ENCODE measurements at places on chromosomes 16 and 17.
A peak's percentile ranks its signal among the peaks of the same experiment; 100 is the strongest.

DNA sequence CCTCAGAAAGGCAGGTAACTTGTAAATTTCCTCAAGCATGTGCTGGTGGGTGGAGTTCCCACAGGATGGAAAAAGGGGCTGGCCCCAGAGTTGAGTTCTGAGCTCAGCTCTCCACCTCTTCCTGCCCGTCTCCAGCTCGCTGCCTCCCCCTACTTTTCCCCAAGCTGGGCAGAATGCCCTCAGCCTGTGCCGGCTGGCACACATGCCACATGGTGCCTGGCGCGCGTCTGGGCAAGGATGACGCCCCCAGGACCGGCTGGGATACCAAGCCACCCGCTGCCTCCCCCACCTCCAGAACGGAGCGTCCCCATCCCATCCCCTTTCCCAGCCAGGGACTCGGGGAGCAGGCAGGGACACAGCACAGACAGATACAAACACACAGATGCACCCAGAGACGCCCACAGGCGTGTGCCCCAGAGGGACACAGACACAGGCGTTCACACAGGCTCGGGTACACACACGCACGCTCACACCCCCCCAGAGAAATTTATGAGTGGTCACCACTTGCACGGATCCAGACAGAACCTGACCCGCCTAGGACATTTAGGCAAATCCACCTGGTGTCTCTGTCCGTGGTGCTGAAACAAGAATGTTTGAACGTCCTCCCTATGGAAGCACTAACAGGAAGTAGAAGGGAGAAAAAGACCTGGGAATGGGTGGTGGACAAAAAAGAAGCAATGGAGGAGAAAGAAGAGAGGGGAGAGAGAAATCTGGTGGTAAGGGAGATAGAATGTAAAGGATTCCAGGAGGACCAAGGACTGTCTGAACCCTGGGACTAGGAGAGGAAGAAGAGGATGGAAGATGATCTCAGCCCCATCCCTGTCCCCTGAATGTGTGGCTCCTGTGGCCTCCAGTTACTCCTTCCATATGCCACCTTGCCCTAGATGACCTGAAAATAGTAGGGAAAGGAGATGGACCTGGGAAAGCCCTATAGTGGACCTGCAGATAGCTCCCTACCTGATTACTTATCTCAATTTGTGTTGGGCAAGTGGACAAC lies 15.5 kb downstream of the NEUROD2 start:
- DNase-seq: peak; percentile 41

DNA sequence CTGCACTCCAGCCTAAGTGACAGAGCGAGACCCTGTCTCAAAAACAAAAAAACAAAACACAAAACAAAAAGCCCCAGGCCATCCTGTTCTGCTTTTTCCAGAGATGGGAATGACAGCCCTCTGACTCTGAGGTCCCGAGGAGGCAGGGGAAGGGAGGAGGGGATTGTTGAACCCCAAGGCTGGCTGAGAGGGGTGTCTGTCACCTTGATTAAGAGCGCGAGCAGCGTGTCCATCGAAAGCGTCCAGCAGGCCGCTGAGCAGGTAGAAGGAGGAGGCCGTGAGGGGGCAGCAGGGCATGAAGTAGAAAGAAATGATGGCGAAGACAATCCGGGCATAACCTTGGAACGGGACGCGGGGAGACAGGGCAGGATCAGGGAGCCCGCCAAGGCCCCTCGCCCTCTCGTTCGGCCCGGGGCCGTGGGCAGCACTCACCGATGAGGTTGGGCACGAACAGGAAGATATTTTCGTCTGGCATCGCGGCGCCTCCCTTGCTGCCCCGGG lies 593 bp downstream of the CDIPT start:
- DNase-seq: no peak

- DNase-seq: no peak
These were observed 37.1 kb downstream of the KNOP1 start for GRCh38 chr16:19680881-19681340.

- DNase-seq: no peak
These were observed 8.1 kb upstream of the NKD1 start for GRCh38 chr16:50539822-50540710.

GRCh38 chr16:67968400-67969253 lies at the start of gene SLC12A4:
SLC12A4 (minus strand) TSS chr16:67968637; CDS start chr16:67968553, 84 bp downstream.
- peak; percentile 89 for DNase-seq

GRCh38 chr17:79965806-79966205 lies 69.9 kb downstream of the TBC1D16 start:
- DNase-seq: no peak

- no peak for DNase-seq
These were observed 36.9 kb downstream of the XYLT1 start for GRCh38 chr16:17433577-17434451.

GRCh38 chr17:42188749-42189650 lies 3.7 kb upstream of the HCRT start:
- DNase-seq: no peak

DNA sequence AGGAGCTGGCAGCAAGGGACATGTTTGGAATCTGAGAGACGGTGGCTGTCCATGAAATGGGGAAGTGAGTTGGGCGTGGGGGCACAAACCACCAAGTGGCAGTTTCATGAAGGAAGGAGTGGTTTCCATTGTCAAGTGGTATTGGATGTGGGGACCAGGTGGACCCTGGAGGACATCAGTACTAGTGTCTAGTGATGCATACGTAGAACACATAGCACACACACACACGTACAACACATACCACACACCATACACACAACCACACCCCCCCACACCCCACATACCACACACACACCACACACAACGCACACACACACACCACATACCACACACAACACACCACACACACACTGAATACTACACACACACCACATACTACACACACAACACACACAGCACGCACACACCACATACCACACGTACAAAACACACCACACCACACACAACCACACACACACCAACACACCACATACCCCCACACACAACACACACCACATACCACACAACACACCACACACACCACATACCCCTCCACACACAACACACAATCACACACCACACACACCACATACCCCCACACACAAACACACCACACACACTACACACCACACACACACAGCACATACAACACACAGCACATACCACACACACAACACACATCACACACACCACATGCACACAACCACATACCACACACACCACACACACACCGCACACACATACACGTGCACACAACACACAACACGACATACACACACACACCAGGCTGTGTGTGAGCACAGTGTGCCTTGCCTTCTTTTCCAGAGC lies 41.1 kb upstream of the GSE1 start:
- no peak for DNase-seq

- no peak for DNase-seq
These were observed 187.6 kb downstream of the KATNIP start for GRCh38 chr16:27737513-27737912.

GRCh38 chr16:67305216-67306071 lies 21.1 kb downstream of the KCTD19 start:
- no peak for DNase-seq

DNA sequence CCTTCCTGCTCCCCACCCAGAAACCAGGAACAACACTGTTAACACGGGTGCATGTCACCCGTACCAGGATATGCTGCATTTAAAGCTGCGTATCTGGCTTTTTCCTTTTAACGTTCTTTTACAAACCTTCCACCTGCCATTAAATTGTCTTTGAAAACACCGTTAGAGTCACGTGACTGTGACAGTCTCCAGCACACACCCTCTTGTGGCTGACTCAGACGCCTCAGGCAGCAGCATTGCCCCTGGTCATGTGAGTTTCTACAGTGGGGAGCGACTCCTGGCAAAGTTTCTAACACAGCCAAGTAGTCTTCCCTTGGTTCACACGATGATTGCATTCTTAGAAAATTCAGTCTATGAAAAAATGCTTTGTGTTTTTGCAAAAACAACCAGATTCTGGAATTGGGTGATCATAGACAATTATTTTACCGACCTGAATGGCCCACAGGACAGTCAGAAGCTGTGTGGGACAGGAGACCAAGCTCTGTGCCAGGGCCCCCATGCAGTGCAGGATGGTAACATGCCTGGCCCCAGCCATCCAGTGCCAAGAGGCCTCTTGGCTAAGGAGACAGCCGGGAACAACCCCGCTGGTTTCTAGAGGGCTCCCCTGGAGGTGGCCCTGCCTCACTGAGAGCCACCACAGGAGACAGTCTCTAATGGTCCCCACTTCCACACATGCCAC lies 199.1 kb downstream of the KATNIP start:
- DNase-seq: peak; percentile 78

DNA sequence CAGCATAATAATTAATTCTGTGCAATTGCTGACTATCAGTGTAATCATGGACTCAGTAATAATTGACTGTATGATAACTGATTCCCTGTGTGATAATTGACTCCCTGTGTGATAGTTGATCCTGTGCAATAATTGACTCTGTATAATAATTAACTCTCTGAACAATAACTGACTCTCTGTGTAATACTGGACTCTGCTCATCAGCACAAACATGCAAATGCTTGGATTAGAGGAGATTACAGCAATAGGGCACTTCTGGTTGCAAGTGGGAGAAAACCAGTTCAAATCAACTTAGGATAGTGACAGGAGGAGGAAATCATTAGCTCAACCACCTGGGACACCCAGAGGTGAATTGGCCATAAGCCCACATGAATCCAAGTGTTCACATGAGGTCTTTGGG lies 582.1 kb downstream of the RBFOX1 start:
- DNase-seq: no peak

GRCh38 chr16:86578061-86578599 lies at the start of gene FOXL1:
FOXL1 (plus strand) TSS chr16:86578549; CDS start chr16:86578724, 175 bp downstream.
- DNase-seq: no peak

- DNase-seq: no peak
These were observed 9.6 kb upstream of the MKS1 start for GRCh38 chr17:58228679-58229078.
